A172 (cell line): ENCODE measurements at places on chromosomes 6 and 20. TPM values are rescaled to one million over a fixed set of nuclear protein-coding genes. Genes with fewer than 3 reads are reported as not detected.

Gene NUDT3
- total RNA-seq: 12.8 and 13.1 TPM in 2 replicates

Gene CRISP2
- not detected in 2 replicates for total RNA-seq

Gene BFSP1
- 8.3 and 9.7 TPM in 2 replicates for total RNA-seq

Gene KCNK16
- total RNA-seq: not detected in 2 replicates

Gene DCDC2
- total RNA-seq: 0.55 and 0.62 TPM in 2 replicates

DNA sequence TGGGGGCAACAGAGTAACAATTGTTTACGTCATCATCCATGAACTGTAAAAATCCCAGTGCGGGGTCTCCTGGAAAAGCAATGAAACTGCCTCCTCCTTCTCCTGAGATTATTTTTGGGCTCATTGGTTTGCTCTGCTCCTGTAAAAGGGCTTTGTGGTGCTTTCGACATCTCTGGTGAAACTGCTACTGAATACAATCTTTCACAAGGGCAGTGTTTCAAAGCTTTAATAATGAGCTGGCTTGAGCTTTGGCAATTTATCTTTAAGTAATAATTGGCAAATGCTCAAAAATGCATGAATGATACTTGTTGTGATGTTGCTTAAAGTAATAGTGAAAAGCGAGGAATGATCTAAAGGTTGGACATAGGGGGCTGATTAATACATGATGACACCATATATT is 43.5 kb upstream of the ENPP1 start:
- DNase-seq: no peak

- DNase-seq: no peak
Observed at GRCh38 chr20:62503401-62504178, 27.8 kb upstream of the GATA5 start.

- DNase-seq: peak; percentile 20
Observed at GRCh38 chr6:145815309-145816274, 997 bp upstream of the FBXO30 start.

DNA sequence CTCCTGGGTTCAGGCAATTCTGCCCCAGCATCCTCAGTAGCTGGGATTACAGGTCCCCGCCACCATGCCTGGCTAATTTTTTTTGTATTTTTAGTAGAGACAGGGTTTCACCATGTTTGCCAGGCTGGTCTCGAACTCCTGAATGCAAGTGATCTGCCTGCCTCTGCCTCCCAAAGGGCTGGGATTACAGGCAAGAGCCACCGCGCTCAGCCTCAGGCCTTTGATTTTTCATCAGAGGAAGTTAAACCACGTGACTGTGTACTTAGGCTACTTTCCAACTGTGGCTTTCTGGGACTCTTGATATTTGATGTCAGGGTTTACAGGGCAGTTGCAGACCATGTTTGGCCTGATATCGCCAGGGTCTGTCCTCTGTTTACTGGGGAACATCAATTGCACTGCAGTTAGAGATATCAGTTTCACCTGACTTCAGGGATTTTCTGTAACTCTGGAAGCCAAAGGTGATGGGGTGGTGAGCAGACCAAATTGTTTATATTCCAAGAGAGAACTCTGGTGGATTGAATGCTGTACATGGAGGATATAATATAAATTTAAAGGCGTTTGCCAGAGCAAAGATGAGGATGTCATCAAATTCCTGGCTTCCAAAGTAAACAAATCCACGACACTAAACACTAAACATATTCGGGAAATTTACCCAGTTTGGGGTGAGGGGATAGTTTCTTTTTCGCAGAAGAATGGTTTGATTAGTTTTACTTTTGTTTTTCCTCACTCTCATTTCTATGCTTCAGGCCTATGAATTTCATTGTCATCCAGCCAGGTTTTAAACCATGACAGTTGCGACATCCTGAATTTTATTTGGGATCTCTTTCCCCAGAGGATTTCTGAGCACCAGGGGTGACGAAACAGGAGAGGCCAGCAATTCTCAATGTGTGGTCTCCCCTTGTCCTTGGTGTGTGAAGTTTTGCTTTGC is 4.2 kb downstream of the PSMF1 start:
- DNase-seq: peak; percentile 21

DNA sequence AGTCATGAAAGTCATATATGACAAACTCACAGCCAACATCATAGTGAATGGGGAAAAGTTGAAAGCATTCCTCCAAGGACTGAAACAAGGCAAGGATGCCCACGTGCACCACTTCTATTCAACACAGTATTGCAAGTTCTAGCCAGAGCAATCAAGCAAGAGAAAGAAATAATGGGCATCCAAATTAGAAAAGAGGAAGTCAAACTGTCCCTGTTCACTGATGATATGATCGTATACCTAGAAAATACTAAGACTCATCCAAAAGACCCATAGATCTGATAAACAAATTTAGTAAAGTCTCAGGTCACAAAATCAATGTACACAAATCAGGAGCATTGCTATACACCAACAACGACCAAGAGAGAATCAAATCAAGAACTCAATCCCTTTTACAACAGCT is 41.2 kb downstream of the RPP21 start:
- no peak for DNase-seq

DNA sequence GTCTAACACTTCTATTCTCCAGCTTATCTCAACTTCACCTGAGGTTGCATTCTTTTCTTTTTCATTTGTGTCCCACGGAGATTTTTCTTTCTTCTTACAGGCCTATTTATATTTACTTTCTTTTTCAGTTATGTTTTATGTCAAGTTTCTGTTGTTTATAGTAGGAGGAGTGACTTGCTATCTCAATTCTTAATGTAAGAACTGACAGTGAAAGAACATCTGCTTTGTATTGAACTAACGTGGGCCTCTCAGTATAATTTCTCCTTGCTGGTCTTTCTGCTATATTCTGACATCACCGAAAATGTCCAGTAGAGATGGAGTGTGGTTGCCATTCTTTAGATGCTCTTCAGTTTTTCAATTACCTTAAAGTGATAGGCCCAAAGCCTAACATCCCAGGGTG is 521.7 kb downstream of the EPM2A start:
- no peak for DNase-seq

DNA sequence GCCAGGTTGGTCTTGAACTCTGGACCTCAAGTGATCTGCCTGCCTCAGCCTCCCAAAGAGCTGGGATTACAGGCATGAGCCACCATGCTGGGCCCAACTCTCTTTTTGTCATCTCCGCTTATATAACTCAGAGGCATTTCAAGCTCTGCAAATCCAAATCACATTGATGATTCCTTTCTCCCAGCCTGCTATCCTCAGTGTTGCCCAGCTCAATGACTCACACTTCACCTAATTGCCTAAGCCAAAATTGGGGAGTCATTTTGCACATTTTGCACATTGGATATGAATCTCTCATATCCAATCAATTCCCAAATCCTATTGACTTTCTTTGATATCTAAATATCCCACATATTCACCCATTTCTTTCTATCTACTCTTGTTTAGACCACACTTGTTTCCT is 3.9 kb downstream of the UTRN start:
- DNase-seq: no peak

DNA sequence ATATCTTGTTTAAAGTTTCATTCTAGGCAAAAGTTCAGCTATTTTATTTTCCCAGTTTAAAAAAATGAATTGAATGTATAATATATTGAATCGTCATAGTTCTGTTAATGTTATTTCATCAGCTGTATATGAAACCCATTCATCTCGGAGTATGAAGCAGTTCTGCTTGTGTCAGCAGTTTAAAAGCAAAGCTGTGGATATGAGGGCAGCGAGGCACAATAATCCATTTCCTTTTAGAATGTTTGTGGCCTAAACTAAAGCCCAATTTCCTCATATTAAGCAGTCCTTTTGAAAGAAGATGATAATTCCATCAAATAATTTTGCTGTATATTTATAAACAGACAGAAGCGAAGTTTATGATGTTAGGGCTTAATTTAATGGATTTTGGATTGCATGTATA is 300.1 kb downstream of the SAMD5 start:
- no peak for DNase-seq

GRCh38 chr6:135572051-135572450 is 74.5 kb upstream of the AHI1 start:
- DNase-seq: no peak

DNA sequence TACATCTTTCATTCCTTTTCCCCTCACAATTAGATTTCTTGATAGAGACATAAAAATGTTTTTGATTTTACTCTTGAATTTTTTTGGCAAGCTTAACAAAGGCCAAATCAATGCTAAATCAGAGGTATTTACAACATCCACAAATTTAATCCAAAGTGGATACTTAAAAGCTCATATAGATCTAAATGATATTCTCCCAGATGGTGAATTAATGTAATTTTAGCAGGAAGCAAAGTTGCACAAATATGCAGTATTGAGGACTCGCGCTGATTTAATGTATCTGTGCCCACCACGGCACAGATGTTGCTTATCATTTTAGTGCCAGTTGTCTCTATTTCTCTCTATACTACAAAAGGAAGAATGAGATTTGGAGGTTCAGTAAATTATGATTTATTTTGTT is 167.4 kb downstream of the COL19A1 start:
- no peak for DNase-seq

DNA sequence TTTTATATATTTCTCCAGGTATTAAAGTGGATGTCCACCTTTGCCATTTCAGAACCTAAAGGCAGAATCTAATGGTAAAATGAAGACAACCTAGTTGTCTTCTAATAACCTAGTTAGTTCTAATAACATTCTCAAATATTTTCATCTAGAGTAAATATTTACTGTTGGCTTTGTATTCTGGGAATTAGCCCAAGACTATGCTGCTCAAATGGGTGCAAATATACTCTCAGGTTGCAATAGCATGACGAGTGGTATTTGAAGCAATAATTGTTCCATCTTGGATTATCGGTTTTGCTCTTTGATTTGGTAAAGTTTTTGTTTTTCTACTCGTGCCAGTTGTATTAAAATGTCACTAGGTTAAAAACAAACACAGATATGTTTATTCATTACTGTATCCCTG is 21.0 kb upstream of the RSPH4A start:
- no peak for DNase-seq

GRCh38 chr6:143222801-143223231 is 162.1 kb downstream of the AIG1 start:
- DNase-seq: no peak

- DNase-seq: peak; percentile 63
Observed at GRCh38 chr6:116073765-116074440, 13.2 kb upstream of the FRK start.

GRCh38 chr6:29631209-29631810 is 1.7 kb downstream of the GABBR1 start:
- DNase-seq: no peak

GRCh38 chr6:133300896-133301295 is 59.7 kb downstream of the EYA4 start:
- DNase-seq: no peak
